ENCODE measurements at places on chromosomes 13 and 19.

- no peak for DNase-seq
Measured at GRCh38 chr19:40625406-40626120, 24.4 kb downstream of the LTBP4 start.

- DNase-seq: no peak
Measured at GRCh38 chr13:113841353-113841650, 22.6 kb downstream of the GAS6 start.

- no peak for DNase-seq
Measured at GRCh38 chr13:63501702-63502101, 2086.1 kb upstream of the PCDH20 start.

DNA sequence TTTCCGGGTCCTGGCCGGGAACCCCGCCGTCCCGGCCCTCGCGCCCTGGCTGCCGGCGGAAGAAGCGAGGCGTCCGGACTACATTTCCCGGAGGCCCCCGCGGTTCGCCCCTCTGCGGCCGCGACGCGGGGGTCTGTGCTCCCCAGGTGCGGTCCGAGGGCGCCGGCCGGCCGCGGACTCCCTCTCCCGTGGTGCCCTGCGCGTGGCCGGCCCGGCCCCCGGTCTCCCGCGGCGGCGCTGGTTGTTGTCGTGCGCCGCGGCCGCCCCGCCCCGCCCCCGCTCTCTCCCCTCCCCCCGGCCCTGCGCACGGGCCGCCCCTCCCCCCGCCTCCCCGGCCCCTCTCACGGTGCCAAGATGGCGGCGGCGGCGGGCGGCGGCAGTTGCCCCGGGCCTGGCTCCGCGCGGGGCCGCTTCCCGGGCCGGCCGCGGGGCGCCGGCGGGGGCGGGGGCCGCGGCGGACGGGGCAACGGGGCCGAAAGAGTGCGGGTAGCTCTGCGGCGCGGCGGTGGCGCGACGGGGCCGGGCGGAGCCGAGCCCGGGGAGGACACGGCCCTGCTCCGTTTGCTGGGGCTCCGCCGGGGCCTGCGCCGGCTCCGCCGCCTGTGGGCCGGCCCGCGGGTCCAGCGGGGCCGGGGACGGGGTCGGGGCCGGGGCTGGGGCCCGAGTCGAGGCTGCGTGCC lies at the start of gene KMT2B:
Gene KMT2B (plus strand): TSS at position 339 of the 680 bp plus-strand sequence. CDS start 16 bp downstream, at position 355.
- DNase-seq: no peak

DNA sequence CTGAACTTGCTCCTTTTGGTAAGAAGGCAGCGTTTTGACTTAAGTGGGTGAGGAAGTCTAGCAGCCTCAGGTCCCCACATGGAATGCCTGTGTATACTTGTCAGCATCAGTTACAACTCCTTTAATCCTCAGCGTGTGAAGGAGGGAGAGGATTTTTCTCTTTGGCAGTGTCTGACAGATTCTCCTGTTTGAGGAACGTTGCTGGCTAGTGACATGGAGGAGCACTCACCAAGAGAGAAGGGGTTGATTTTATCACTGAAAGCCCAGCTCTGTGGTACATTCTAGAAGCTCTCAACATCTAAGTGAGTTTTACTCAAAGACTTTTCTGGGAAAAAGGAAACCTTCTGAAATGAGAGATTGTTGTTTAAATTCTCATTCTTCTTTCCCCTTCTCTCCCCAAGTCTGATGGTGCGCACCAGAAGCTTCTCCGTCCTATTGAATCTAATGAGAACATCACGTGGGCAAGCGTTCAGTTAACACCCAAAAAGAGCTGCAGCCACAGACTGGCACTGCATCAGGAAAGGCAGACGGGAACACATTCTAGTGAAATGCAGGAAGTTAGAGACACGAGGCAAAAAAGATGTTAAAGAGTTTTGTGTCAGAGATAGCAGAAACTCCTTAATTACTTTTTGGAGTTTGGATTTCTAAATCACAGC lies 58.2 kb downstream of the GJA3 start:
- DNase-seq: no peak

DNA sequence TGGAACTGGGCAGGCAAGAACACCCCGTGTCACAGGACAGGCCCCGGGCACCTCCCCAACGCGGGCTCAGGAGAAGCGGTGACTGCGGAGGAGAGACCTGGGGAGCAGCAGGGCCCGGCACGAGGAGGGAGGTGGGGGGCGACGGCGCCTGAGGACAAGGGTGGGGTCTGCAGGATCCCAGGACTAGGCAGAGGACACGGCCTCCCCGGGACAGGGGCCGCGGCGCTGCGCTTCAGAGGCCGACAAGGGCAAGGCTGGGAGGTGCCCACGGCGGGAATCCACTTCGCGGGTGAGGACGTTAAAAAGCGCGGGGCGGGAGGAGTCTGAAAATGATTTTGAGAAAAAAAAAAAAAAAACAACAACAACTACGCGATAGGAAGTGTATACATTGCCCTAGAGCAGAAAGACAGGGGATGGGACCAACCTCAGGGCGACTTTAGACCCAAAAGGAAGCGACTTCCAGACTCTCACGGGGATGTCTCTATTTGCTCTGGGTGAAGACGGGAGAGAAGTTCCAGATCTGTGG lies 44.9 kb downstream of the ZNF611 start:
- peak; percentile 2 for DNase-seq

GRCh38 chr13:34822650-34823049 lies 119.4 kb upstream of the NBEA start:
- no peak for DNase-seq

- DNase-seq: no peak
Measured at GRCh38 chr19:12695997-12696365, 450 bp downstream of the FBXW9 start.

- DNase-seq: no peak
Measured at GRCh38 chr19:14093117-14093823, 2.7 kb upstream of the SAMD1 start.

GRCh38 chr13:109088624-109088917 lies 459.2 kb downstream of the MYO16 start:
- no peak for DNase-seq

- DNase-seq: no peak
Measured at GRCh38 chr13:48233889-48234488, 983 bp downstream of the ITM2B start.

DNA sequence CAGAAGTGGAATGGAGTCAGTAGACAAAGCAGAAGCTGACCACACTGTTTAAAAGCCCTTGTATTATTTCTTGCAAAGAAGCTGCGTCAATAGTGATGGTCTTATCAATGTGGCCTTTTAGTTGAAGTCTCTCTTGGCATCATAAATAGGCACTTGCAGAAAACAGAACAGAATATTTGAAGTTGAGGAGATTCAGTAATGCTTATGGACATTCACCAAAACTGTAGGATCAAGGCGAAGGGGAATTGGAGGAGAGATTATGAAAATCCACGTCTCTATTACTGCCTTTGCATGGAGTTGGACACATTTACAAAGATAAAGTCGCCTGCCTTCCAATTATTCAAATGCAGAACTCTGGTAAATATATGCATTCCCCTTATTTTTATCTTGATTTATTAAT lies 1482.8 kb downstream of the EFNB2 start:
- no peak for DNase-seq

GRCh38 chr13:50779443-50780200 lies 63.9 kb downstream of the DLEU7 start:
- DNase-seq: no peak

DNA sequence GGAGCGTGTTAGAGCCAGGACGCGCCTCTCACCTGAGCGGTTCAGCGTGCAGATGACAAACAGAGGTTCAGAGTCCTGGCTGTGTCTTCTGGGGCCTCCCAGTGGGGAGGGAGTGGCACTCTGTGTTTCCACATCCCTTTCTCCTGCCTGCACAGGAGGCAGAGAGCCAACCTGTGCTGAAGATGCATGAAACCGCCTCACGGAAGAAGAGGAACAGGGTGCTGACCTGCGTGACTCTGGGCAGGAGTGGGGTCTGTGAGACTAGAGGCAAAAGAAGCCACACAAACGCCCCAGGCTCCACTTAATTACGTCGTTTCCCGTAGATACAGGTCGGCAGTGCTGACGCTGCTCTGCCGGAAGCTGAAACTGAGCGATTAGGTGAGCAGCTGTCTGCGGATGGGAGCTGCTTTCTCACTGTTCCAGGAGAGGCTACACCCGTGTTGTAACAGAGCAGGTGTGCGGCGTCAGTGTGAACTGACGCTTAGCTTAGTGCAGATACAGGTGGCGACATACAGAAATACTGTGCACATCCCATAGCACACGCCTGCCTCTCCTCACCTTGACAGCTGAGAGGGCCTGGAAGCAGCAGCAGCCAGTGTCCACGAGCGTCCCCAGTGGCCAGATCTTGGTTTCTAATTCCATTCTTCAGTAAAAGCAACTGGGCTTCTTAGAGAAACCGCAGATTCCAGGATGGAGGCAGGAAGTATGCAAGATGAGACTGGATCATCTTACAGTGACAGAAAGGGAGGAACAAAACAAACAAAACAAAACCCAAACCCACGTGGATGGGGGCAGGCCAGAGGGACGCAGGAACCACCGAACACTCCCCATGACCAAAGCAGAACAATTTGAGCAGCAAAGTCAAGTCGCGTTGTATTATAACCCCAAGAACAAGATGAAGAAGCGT lies 37.7 kb upstream of the MCF2L start:
- DNase-seq: no peak

DNA sequence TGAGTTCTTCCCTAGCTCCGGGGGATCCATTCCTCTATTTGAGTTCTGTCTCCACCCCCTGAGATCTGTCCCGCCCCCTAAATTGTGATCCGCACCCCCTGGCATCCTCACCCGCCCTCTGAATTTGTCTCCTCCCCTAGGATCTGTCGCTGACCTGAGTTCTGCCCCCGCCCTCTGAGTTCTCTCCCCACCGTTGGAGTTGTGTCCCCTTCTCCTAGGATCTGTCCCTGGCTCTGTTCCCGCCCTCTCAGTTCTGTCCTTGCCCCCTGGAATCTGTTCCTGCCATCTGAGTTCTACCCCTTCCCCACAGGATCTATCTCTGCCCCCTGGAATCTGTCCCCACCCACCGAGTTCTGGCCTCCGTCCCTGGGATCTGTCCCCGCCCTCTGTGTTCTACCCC lies 1.0 kb upstream of the SLC17A7 start:
- DNase-seq: no peak

All from stimulated activated CD8-positive, alpha-beta memory T cell treated with anti-CD3 and anti-CD28 coated beads, Interleukin-4, amount 100 ng/mL, for 24 hours (primary cell).